ENCODE measurements at places on chromosomes 7 and 10.

- DNase-seq, result no peak
These were observed 41.5 kb upstream of the DGKI start for GRCh38 chr7:137888241-137888640.

GRCh38 chr10:13634207-13634606, 47.4 kb downstream of the PRPF18 start:
- DNase-seq, result no peak

DNA sequence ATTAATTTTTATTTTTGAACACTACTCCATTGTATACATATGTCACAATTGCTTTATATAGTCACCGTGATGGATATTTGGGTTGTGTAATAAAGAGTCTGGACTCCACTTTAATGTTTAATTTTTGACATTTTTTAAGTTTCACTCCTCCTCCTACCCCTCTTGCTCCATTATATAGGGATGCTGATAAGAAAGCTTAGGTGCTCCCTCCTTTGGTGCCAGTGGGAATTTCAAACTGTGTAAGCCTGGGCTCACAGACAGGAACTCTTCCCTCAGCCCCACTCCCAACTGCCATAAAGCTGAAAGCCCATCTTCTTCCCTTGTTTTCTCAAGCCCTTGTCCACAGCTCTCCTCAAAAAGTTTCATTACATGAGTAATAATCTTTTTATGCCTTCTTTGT, 47.6 kb downstream of the TWIST1 start:
- peak; percentile 25 for DNase-seq

GRCh38 chr7:27430105-27430504, 187.5 kb downstream of the EVX1 start:
- no peak for DNase-seq

- DNase-seq, result no peak
These were observed 18.8 kb upstream of the SH2D4B start for GRCh38 chr10:80518807-80519360.

- DNase-seq, result no peak
These were observed 58.3 kb upstream of the NEUROD6 start for GRCh38 chr7:31398815-31399214.

- DNase-seq, result no peak
These were observed 22.3 kb upstream of the GDI2 start for GRCh38 chr10:5835446-5836095.

DNA sequence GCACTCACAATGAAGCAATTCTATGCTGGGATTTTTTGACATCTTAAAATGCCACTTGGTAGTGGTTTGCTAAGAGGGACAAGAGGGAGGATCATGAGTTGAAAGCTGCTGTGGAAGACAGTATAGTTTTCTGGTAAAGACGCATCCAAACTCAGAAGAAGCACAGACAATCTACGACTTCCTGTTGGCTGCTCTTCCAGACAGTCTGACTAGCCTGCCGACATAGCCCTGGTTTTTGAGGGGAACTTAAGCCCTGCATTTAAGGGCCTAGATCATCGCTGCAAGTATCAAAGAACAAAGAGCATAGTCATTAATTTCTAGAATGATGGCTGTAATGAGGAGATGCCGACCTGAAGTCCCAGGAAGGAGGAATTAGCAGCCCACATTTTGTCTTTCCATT, 99.9 kb upstream of the IKZF1 start:
- DNase-seq, result no peak

DNA sequence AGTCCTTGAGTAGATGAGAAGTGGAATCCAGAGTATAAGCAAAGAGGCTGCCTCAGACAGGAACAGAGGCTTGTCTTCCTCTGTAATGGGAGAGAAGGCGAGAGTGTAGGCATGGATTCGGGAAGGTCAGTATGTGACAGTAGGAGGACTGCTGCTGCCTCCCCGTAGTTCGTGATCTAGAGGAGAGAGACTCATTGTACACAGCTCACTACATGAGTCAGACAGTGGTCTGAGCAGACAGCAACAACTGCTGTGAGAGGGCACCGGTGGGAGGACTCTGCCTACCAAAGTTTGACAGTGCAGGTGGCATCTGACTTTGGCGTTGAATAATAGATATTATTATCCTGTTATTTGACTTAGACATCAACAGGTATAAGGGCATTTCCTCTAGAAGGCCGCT, 319.4 kb downstream of the NRG3 start:
- no peak for DNase-seq

DNA sequence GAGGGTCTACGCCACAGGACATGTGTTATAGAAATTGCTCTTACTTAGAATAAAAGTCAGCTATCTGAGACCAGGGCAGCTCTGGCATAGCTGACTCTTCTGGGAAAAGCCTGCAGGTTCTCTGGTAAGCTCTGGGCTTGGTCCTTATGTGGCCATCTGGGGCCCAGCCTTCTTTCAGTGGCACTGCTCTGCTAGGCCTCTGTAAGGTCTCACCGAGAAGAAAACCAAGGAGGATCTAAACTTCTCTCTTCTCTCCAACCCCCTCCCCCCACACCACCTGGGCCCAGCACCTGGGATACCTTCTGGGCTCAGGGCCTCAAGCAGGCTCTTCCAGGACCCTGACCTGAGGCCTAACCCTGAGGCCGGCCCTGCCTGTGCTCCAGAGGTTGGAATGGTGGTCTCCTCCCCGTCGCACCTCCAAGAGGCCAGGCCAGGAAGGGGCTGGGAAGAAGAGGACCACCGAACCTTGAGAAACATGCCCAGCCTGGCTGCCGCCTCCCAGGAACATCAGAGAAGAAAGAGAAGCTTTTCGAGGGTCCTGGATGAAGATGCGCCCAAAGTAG, 323.6 kb downstream of the GFRA1 start:
- DNase-seq, result no peak

Data from fibroblast of skin of abdomen (primary cell).